ENCODE measurements at places on chromosomes 1 and 21.

GRCh38 chr21:15241997-15242736 lies 177.4 kb upstream of the NRIP1 start:
- DNase-seq = no peak

GRCh38 chr1:47837866-47838561 lies 159.2 kb downstream of the TRABD2B start:
- DNase-seq = no peak

- no peak for DNase-seq
These were observed 17.6 kb downstream of the NOS1AP start for GRCh38 chr1:162087111-162087510.

- no peak for DNase-seq
These were observed 146.7 kb upstream of the COL6A1 start for GRCh38 chr21:45834821-45835293.

DNA sequence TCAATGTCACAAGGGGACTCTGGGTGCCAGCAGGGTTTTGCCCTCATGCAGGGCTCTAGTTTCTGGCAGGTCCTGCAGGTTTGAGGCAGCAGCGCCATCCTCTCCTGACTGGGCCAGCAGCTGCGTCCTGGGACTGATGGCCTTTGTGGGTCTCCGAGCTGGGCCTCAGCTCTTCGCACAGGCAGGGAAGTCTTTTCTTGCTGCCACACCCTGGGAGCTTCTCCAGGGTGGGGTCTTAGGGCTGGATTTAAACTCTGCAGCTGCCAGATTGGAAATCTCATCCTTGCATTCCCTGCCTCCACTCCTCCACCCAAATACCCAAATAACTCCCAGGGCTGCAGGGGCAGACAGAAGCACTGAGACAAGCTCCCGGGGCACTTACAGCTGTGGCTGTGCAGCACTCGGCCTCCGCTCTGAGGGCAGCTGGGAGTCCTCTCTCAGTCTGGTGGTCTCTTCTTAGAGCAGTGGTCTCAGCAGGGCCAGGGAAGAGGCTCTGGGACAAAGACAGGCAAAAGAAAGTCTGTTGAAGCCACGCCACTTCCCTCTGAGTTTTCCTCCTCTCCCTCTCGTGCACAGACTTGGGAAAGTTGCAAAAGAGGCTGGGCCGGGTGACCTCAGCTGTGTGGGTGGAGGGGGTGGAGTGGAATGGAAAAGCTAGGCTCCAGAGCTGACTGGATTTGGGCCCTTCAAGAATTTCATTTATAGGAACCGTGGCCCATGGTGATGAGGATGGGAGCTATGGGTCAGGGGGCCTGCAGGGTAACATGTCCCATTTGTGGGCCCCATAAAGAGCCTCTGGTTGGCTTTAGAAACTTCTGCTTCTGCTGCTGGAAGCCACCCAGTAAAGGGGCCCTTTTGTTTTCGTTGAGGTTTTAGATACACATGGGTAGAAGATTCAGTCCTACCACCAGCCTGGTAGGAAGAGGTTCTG lies at the start of gene RAB7B:
Gene RAB7B (minus strand): TSS at position 525 of the 931 bp plus-strand sequence. CDS start 9,260 bp downstream, outside the sequence.
- DNase-seq = no peak

DNA sequence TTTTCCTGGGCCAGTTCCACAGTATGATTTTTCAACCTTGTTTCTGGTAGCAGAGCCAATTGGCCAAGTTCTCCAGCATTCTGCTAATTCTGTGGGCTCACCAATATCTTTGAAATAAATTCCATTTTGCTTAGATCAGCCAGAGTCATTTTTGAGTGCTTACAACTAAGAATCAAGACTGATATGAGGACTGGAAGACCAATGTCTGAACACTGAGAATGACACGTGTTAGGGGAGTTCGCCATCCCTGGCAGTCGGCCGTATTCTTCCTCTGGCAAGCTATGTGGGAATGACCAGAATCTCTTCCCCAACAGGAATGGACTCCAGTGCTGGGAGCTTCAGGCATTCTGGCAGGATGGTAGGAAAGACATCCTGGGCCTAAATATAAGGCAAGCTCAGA lies 4.9 kb upstream of the TENT5C start:
- DNase-seq = no peak

DNA sequence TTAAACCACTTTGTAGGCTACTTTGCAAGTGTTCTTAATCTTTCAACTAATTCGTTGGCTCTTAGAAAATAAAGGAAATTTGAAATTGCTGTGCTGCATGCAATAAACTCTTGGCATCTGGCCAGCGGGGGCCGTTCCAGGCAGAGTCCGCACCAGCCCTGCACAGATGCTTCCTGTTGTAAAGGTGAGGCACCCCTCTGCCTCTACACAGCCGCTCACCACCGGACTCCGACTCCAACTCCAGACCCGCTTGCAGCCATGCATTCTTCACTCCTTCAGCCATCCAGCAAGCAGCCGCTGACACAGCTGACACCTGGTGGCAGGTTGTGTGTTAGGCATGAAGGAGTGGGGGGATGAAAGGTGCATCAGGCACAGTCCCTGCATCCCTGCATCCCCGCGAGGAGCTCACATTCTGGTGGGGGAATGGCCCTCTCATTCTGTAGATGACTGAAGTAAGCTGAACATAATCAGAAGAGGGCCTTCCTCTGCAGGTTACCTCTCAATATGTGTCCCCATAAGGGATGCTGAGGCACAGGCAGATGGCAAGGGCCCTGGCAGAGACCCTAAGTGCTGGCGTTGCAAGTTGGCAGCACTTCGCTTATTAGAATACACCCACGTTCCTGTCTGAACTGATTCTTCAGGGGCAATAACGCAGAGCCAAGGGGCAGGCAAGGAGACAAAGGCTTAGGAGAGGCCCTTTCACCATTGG lies 56.8 kb downstream of the GLIS1 start:
- peak; percentile 19 for DNase-seq

- peak; percentile 9 for DNase-seq
These were observed 52.3 kb upstream of the DUSP10 start for GRCh38 chr1:221794079-221794670.

DNA sequence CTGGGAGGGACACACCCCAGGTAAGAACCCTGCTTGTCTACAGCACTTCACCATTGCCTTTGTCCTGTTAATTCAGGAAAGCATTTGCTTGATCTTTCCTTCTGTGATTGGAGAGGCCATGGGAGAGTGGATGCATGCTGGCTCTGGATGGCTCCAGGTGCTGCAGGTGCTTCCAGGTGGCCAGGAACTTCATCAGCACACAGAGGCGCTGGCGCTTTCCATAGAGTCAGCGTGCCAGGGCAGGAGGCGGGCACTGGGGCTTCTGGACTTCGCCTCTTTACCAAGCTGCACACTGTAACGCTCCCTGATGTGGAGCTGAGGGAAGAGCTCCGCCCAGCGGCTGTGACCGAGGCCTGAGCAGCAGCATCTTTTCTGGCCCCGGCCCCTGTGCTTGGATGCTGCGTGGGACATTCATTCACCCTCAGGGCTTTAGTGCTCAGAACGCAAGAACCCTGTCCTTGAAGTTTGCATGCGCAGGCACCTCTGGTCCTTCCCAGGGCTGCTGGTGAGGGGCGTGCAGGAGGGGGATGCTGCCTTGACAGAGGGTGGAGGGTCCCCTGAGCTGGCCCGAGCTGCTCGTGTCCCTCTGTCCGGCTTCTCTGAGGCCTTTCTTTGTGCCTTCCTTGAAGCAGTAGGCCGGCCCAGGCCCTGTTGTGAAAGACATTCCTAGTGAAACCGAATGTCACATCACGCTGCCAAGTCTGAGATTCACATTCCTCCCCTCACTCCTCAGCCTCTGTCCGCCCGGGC lies 1.6 kb upstream of the MX2 start:
- peak; percentile 72 for DNase-seq

- DNase-seq = no peak
These were observed 130.7 kb downstream of the GIPC2 start for GRCh38 chr1:78176448-78176847.

- DNase-seq = no peak
These were observed 671.9 kb upstream of the USP24 start for GRCh38 chr1:55886856-55887712.

- DNase-seq = no peak
These were observed 2.9 kb upstream of the FCMR start for GRCh38 chr1:206924592-206925105.

DNA sequence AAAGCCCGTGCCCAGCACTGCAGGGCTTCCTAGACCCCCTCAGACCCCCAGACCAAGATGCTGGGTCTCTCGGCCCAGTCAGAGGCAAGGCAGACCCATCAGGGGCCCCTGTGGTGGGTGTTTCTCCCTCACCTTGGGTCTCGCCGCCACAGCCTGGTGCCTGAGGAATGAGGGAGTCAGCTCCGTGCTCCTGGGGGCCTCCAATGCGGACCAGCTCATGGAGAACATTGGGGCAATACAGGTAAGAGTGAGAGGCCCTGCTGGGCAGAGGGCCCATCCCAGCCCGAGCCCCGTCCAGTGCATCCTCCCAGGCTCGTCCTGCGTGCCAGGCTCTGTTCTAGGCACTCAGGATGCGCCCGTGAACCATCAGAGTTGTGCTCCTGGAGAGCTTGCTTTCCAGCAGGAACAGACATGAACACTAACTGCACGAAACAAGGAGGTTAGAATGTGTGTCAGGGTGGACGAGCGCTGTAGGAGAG lies 51.5 kb downstream of the KCNAB2 start:
- DNase-seq = no peak

DNA sequence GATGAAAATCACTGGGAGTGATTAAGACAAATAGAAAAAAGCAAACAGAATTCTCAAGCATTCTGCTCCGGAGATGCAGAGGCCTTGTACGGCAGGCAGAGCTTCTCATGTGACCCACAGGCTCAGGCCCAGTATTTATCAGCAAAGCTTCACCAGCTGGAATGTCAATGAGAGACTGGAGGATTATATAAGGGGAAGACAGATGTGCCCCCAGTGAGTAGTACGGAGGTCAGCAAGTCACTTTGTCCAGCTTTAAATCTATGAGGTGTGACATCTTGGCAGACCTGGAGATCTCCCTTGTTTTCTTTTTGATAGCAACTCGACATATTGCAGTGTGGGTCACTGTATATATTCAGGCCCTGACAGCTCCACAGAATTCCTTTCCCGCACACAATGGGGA lies 106.8 kb downstream of the HHIPL2 start:
- DNase-seq = peak; percentile 7

DNA sequence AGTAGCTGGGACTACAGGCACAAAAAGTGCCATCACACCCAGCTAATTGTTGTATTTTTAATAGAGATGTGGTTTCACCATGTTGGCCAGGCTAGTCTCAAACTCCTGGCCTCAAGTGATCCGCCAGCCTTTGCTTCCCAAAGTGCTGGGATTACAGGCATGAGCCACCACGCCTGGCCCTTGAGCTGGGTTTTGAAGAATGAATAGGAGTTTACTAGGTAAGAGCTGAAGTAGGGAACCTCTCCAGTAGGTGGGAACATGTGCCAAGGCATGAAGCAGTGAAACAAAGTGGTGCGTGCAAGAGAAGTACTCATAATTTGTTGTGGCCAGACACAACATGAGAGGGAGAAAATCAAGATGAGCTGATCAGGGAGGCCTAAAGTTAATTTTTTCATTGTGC lies 55.8 kb downstream of the MAST2 start:
- DNase-seq = no peak

DNA sequence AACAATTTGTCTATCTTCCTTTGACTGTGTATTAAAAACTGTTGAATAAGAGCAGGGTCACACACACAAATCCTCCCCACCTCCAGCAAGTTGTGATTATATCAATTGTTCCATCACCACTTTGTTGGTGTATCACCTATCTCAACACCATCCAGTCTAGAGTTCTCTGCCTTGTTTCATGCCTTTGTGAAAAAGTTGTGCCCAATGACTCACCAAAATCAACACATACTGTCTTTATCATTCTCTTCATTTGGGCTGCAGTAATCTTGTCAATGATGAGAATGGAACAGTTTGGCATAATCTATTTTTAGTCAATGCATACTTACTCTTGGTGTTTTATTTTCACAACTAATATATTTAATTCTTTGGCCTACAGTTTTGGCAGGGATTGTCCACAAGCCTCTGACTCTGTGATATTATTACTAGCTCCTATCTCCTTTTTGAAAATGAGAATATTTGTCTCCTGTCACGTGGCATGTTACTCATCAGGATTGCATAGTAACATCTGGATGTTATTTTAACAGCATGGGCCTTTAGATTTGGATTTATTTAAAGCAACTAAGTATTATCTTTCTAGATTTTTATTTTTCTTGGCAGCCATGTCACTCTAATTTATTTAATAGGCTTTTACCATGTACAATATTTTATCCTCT lies 5.1 kb downstream of the C1orf87 start:
- no peak for DNase-seq

GRCh38 chr21:34885626-34886239 lies 163.4 kb downstream of the RUNX1 start:
- DNase-seq = no peak

DNA sequence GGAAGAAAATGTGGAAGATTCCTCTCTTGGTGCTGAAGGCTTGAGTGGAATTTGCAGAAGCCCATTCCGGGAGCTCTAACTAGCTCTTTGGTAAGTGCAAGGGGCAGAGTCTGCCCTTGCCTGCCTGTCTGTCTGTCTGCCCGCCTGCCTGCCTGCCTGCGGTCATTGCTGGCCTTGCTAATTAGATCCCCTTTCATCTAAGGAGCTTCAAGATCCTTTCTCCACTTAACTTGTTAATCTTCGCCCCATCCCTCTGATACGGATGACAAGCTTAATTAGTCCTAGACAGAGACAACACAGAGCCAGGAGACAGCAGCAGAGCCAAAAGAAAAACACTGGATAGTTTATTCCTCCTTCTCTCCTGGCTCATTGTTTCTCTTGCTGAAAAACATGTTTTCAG lies 80.2 kb upstream of the GADD45A start:
- no peak for DNase-seq

- no peak for DNase-seq
These were observed 1.7 kb downstream of the SLC50A1 start for GRCh38 chr1:155137154-155137949.

Data from NCI-H526 (cell line).